Retina (tissue), 1 donor: ENCODE measurements at places on chromosomes 2 and 18.

DNA sequence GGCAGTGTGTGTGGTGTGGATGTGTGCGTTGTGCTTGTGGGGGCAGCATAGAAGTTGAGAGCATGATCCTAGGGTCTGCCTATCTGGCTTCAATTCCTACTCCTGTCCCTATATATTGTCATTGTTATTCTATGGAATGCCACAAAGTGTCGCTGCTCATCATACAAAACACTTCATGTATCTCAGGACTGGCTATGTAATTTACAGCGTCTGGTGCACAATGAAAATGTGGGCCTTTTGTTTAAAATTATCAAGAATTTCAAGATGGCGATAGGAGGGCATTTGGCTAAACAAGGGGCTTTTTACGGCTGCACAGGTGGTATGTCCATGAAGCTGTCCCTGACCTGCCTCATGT, 3.4 kb downstream of the SERPINB2 start:
- no peak for DNase-seq

- DNase-seq, result no peak
Observed at GRCh38 chr18:11653521-11653920, 35.5 kb upstream of the GNAL start.

DNA sequence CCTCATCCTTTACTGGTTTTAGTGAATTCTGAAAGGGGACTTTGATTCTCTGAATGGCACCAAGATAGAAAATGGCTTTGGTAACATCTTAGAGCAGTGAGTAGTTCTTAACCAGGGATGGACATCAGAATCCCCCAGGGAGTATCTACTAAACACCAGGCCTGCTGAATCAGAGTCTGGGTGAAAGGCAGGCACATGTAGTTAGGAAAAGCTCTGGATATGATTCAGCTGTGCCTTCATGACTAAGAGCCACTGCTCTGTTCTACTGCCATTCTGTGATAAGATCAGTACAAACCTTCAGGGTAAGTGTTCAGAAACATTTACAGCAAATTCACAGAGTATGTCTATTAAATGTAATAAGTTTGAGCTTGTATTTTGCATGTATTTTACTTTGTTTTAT, 46.2 kb upstream of the B3GNT2 start:
- no peak for DNase-seq

- no peak for DNase-seq
Observed at GRCh38 chr2:61114147-61114546, 47.8 kb upstream of the C2orf74 start.

DNA sequence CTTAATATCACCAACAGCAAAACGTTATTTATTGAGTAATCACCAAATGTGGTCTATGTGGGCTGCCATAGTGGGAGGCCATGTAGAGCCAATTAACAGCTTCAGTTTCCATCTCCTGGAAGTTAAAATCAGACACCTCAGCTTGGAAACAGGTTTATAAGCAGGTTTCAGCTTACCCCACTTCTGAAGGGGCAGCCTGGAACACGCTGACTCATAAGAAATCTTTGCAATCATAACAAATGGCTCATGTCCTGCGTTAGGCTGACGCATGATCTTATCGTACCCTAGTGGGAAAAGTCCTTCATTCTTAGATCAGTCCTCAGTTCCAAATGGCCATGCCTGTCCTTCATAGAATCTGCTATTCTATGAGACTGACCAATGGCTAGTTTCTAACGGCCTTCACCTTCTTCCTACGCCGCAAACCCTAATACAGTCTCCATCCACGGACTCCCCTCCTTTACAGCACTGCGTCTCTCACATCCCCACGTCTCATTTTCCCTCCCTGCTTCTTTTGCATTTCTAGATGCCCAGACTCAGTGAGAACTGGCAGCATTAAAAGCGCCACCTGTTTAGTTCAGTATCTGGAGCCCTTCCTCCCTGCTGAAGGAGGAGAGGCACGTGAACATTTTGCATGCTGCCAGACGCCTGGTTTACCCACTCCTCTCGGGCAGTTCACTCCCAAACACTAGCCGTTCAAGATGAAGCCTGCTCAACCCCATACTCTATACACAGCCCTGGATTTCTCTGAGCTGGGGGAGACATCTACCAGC, 24.2 kb upstream of the BZW1 start:
- DNase-seq, result no peak

- no peak for DNase-seq
Observed at GRCh38 chr18:53508529-53508928, 715.9 kb downstream of the MBD2 start.

GRCh38 chr2:189581354-189582139, 961 bp upstream of the SLC40A1 start:
- DNase-seq, result no peak

DNA sequence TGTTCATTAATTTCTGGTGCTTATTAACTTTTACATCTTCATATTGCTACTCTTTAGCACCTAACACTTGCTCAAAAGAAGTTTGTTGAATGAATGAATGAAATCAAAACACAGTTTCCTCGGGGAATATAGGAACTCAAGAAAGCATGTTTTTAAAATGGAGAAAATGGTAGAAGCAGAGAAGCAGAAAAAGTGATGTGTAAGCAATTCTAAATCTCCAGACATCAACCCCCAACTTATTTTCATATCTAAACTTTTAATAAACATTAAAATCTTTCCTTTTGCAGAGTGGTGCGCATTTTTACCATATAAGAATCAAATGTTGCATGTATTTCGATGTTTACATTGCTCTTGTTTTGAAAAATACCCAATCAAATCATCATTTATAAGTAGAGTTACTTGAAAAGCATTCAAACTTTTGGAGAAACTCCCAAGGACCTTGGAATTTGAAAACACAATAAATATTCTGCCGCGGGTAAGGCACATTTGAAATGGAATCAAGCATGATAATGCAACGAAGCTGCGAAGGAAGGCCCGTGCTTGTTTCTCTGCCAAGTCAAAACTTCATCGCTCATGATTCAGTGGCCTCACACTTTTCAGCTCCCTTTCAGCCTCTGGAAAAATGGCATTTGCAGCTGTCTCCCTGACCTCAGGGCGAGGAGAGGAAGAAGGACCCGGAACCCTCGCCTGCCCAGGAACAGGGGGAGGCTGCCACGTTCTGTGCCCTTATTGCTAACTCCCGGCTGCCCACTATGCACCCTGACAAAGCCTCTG, 26.7 kb upstream of the SMIM21 start:
- no peak for DNase-seq
